ENCODE measurements at places on chromosomes 4 and X.

GRCh38 chr4:87370068-87370467 is 20.9 kb downstream of the HSD17B11 start:
- no peak for DNase-seq

- DNase-seq = no peak
These were observed 109.7 kb downstream of the ZNF827 start for GRCh38 chr4:145828802-145829485.

DNA sequence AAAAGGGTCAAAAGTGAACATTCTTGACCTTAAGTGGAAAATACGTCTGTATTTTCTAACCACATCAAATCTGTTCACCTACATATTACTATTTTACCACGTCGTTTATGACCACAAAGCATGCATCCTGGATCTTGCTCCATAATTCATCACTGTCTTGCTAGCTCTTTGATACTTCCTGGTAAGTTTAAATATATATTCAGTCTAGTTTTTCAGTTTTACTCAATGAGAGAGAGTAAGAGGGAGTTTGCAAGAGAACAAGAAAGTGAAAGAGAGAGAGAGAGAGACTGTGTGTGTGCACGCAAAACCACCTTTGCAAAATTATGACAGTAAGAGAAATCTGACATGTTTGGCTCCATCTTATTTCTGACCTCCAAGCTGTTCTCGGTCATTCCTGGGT is 173.7 kb upstream of the GALNTL6 start:
- DNase-seq = no peak

DNA sequence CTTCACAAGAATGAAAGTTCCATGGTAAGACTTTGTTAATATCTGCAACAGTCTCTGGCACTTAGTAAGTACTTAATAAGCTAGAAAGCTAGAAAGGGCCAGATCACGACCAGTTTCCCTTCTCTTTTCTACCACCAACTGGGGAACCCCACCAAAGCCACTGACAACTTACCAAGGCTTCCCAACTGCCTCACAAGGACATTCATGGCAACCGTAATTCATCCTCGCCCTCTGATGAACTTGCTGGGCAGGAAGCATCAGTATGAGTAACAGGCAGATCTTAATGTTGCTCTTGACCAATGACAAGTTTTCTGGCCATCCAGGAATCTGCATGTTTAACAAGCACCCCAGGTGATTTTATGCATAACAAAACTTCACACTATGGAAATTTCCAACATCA is 23.2 kb upstream of the ZCCHC13 start:
- no peak for DNase-seq

DNA sequence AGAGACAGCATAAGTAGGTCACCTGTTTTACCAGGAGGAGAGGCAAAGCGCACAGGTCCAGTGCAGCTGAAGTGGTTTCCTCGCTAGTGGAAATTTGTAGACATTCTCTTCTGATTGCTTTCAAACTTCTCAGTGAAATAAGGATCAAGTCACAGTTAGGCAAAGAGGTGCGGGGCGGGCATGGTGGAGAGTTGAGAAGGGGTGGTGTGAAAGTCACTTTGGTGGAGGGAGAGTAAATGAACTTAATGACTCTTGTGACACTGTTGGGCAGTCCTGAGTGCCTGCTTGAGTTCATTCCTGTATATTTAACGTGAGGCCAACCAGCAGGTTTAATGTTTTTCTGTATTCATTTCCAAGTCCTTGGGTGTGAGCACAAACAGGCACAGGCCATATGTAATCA is 235.6 kb downstream of the TRIML1 start:
- no peak for DNase-seq

DNA sequence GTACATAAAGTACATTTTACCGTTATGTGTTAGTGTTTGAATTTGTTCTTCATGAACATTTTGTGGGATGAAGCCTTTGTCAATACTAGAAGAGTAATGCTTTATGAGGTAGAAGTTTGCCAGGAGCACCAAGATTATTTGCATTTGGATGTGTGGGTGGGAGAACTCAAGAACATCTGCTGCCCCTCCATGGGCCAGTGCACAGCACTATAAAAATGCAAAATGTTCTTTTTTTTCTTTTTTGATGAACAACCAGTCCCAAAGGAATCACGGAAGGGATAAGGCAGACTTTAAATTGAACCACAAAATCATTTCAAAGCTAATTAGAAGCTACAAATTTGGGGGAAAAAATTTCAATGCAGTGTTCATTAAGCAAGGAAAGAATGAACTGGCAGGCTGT is 300.3 kb upstream of the NWD2 start:
- no peak for DNase-seq

- no peak for DNase-seq
These were observed 1250.4 kb downstream of the PCDH18 start for GRCh38 chr4:136281889-136282288.

GRCh38 chr4:159483782-159484741 is 381.2 kb downstream of the RAPGEF2 start:
- DNase-seq = no peak

- no peak for DNase-seq
These were observed 135.2 kb upstream of the RASGEF1B start for GRCh38 chr4:81606801-81607501.

DNA sequence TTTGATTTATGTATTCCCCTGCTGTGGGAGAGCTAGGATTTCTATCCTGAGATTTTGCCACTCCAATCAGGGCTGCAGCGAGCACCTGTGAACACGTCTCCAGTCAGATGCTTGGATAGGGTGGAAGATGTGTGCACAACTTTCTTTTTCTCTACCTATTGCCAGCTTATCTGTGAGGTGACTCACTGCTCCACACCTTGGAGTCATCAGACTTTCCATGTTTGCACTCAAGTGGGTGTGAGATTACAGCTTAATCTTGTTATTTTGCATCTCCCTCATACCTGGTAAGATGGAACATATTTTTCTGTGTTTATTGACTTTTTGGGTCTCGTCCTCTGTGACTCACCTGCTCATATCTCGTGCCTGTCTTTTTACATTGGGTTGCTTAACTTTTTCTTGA is 32.2 kb downstream of the PSAPL1 start:
- no peak for DNase-seq

DNA sequence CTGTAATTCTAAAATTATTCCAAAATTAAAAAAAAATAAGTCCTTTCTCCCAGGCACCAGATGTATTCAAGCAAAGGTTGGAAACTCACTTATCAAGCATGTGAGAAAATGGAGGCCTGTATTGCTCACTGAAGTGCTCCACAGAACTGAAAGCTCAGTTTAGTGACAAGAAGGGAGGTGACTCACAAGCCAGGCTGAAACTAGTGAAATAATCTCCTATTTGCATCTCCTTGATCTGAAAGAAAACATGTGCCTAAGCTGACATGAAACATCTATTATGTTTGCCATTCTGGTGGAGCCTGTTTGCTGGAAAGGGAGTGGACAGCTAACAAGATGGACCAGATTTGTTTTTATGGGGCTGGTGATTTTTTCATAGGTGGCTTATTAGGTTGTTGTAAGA is 54.0 kb upstream of the AMELX start:
- no peak for DNase-seq

DNA sequence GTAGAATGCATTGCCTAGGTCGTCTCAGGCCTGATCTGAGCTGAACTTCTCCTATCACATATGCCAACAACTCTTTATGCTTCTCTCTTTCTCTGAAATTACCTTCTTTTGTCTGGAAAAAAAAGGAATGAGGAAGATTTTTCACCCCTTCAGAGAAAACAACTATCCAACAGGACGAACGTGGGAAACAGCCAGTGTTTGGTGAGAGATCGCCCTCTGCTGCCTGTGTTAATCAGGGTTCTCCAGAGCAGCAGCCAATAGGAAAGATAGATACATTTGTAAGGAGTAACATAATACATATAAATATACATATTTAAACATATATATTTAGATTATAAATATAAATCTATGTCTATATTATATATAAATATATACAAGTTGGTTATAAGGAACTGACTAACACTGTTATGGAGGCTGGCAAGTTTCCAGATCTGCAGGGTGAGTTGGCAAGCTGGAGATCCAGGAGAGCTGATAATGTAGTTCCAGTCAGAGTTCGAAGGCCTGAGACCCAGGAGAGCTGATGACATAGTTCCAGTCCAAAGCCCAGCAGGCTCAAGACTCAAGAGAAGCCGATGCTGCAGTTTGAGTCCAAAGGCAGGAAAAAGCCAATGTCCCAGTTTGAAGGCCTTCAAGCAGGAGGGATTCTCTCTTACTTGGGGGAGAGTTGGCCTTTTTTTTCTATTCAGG is 13.3 kb downstream of the CETN2 start:
- no peak for DNase-seq

DNA sequence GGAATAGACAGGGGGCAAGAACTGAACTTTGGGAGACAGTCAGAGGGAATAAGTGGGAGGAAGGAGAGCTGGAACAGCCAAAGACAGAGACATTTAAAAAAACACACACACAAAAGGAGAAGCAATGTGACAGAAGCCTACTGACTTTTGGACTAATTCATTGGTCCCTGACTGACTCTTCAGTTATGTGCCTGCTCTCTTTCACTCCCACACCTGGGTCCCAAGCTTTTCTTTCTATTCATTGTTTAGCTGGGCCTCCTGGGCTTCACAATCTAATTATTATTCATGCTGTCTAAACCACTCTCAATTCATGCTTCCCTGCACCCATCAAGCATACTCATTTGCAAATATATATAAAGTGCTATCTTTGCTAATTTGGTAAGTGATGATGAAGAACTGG is 139.2 kb upstream of the IRS4 start:
- no peak for DNase-seq

DNA sequence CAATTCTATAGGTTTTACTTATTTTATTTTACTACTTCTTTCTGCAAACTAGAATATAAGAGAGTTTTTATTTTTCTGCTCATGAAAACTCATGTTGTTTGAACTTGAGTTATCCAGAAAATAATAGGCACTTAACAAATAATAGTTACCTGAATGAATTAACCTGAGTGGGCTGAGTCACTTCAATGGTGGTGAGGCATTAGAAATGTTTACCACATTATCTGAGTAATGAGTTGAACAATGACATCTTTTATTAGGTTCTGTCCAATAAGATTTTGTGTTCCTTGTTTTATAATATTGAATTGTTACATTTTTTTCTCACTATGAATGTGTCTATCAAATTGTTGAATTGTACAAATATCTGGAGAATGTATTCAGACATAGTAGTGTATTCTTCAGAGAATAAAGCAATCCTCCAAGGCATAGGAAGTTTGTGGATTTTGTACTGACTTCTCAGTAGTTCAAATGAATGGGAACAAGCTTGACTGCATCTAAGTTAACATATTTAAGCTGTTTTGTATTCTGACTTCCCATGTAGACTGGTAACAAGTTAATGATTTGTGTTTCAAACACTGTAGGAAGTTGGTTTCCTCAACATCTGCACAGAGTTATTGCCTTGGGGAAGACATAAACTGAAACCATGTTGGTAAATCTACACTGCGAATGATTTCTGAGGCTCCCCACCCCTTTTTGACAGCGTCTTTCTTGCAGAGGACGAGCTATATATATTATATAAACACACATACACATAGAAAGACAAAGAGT is 1808.9 kb upstream of the TENM3 start:
- DNase-seq = no peak

GRCh38 chrX:148389629-148390028 is 110.8 kb upstream of the AFF2 start:
- DNase-seq = no peak

DNA sequence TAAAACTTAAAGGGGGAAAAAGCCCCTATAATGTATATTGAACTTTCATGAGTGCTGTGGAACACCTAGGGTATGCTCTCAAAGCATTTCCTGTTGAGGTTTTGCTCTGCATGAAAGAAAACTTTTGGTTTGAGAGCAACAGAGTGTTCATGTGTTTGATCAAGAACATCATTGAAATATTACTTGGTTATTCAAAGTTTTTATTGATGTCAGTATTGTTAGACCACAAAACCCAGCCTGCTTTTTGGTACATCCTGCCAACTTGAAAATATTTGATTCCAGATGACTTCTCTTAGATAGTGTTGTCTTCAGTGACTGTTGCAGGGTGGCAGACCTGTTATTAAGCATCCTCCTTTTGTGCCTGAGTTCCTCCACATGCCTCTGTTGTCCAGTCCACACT is 68.0 kb downstream of the N4BP2 start:
- no peak for DNase-seq

DNA sequence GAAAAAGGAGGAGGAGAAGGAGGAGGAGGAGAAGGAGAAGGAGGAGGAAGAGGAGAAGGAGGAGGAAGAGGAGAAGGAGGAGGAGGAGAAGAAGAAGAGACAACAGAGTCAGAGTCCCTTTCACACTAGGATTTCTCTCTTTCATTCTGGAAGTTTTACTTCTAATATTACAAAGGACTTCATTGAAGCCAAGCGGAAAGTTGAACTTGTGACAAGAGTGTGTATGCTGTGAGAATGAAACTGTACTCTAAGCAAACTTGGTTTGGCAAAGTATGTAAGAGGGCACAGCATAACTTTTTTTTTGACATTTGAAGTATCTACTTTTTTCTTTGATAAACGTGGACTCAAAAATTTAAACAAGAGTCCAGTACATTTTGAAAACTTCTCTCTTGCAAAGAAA is 48.0 kb downstream of the CXCL8 start:
- no peak for DNase-seq

DNA sequence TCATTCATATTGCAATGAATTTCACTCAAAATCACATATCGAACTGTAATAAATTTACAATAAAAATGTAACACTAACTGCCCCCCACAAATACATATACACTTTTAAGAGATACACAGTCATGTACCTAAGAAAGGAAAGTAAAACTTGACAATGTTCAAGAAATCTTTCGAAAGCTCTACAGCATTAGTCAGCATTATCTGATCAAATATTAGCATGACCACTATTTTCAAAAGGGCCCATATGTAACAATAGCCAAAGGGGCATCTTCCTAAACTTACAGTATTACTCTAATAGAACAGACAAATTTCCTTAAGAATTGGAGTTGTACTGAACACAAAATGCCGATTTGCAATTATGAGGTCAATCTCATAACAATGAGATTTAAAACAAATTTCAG is 51.8 kb downstream of the STX18 start:
- DNase-seq = no peak

DNA sequence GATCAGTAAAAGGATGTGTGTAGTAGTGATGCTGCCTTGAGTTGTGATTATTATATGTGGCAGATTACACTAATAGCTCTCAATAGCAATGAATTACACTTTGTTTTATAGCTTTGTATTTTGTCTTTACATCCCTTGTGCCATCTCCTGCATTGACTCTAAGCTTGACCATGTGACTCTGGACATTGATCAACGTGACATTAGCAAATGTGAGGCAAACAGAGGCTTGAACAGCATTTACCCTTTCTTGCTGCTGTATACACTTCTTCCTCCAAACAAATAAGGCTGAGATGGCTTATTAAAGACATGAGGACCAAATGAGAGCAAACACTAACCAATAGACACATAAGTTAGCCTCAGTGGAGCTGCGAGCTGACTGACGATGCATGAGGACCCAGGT is 63.5 kb downstream of the MAD2L1 start:
- DNase-seq = no peak

GRCh38 chrX:15334561-15334960 is 762 bp downstream of the PIGA start:
- DNase-seq = no peak

DNA sequence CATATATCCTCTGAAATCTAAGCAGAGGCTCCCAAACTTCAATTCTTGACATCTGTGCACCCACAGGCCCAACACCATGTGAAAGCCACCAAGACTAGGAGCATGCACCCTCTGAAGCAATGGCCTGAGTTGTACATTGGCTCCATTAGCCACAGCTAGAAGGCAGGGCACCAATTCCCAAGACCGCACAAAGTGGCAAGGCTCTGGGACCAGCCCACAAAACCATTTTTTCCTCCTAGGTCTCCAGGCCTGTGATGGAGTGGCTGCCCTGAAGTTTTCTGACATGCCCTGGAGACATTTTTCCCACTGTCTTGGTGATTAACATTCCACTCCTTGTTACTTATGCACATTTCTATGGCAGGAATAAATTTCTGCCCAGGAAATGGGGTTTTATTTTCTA is 232.2 kb upstream of the GRID2 start:
- DNase-seq = no peak

All from stimulated activated CD4-positive, alpha-beta T cell treated with anti-CD3 and anti-CD28 coated beads, Interleukin-1b, Interleukin-23, amount 100 ng/mL, for 4 hours (primary cell).